ENCODE measurements at places on chromosomes 6 and 20.
A peak's percentile ranks its signal among the peaks of the same experiment; 100 is the strongest.

DNA sequence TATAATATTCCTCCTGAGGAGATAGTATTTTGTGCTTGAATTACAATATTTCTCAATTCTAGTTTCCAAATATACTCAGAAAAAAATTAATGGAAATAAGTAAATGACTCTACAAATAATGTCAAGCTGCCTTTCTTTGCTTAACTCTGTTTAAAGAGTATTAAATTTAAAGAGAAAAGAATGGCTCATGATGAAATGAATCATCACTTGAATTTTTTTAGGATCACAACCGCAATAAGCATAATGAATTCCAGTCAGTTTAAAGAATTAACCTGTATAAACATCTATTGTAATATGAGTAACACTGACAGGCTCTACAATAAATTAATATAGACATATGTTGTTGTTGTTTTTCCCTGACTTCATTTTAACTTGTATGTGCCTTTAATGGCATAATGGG is 266.2 kb upstream of the ADGRB3 start:
- no peaks in the 10 kb centered on the region for H3K27me3 ChIP-seq
- no peaks in the 10 kb centered on the region for H3K36me3 ChIP-seq
- no peak overlapping the region for H3K4me3 ChIP-seq
- no peak for DNase-seq

- no peaks in the 10 kb centered on the region for H3K27me3 ChIP-seq
- H3K4me3 ChIP-seq, result no peak overlapping the region
- no peaks in the 10 kb centered on the region for H3K36me3 ChIP-seq
- no peaks in the 10 kb centered on the region for H3K4me1 ChIP-seq
- no peak overlapping the region for H3K27ac ChIP-seq
These were observed 1005.5 kb upstream of the CITED2 start for GRCh38 chr6:140379919-140380318.

DNA sequence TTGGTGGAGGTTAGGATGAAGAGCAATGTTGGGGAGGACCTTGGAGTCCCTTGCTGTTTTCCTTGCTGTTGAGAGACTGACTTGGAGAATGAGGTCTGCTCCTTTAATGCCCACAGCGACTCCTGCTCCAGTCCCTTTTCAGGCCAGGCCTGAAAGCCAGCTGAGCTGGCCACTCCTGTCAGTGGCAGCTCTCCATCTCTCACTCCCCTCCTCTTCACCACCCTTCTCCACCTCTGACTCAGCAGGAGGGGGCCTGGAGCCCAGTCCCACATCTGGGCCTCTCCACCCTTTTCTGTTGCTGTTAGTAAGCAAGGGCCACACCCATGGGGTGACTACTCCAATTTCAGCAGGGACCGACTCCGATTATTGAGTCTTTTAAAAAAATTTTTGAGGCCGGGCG is 2.2 kb downstream of the SNX21 start:
- H3K27ac ChIP-seq, result no peak overlapping the region
- no peak overlapping the region for H3K4me3 ChIP-seq

- H3K27ac ChIP-seq, result no peak overlapping the region
- DNase-seq, result no peak
- H3K36me3 ChIP-seq, result no peaks in the 10 kb centered on the region
- no peak overlapping the region for H3K4me3 ChIP-seq
These were observed 1189.3 kb upstream of the CITED2 start for GRCh38 chr6:140563728-140564127.

- no peaks in the 10 kb centered on the region for H3K27me3 ChIP-seq
- no peak overlapping the region for H3K27ac ChIP-seq
- no peak overlapping the region for H3K4me3 ChIP-seq
- no peaks in the 10 kb centered on the region for H3K36me3 ChIP-seq
These were observed 104.8 kb downstream of the ATXN1 start for GRCh38 chr6:16656451-16656850.

DNA sequence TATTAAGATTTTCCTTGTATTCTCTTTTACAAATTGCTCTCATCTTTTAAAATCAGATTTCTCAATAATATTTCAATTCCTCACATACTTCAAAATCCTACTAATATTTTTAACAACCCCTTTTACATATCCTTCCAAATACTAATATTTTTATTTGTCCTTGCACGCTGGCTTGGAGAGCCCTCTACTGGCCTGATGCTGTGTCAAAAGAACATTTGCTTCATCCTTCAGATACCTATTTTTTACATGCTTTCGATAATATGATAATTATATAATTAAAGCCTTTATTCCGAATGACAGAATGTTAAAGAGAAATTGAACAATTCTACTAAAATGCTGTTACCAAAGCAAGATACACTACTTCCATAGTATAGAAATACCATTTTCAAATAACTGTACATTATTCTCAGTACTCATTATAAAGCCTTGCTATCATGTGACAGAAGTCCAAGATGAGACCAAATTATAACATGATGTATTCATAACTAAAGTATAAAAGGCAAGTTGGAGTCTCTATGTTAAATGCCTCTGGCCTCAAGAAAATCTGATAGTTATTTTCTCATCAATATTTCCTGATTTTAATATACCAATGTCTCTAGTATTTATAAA is 39.0 kb upstream of the PLN start:
- no peak overlapping the region for H3K4me3 ChIP-seq
- no peaks in the 10 kb centered on the region for H3K36me3 ChIP-seq
- DNase-seq, result peak; percentile 59
- H3K27me3 ChIP-seq, result no peaks in the 10 kb centered on the region
- H3K4me1 ChIP-seq, result no peaks in the 10 kb centered on the region

DNA sequence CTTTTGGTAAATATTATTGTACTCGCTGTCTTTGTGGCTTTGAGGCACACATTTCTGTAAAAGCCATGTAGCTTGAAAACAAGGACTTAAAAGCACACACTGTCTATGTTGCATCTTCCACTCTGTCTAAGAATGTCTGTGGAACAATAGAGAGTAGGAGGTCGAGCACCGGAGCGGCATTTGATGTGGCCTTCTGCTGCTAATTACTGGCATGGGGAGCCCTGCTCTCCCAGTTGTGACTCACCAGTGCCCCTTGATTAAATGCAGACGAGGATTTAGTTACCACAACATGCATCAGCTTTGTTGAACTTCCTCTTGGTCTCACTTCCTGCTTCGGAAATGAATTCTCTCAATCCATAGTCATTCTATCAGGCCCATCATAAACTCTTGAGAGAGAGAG is 680.7 kb upstream of the SLC35B3 start:
- no peaks in the 10 kb centered on the region for H3K27me3 ChIP-seq
- no peak overlapping the region for H3K27ac ChIP-seq
- DNase-seq, result no peak
- H3K4me1 ChIP-seq, result no peaks in the 10 kb centered on the region
- no peak overlapping the region for H3K4me3 ChIP-seq

DNA sequence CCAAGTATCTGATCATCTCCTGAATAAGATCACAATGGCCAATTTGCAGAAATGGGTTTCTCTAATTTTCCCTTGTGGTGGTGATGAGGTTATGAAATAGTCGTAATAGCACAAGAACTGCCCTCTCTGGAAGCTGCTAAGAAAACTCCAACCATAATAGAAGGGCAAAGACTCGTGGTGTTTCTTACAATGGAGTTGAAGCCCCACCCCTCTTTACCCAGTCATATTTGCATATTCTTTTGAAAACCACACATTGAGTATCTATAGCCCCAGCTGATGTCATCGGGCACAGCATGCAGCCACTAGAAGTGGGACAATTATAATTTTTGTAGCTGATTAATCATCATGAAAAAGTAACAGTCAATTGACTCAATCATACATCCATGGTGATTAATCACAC is 452.1 kb upstream of the POU3F2 start:
- H3K36me3 ChIP-seq, result no peaks in the 10 kb centered on the region
- DNase-seq, result no peak
- no peak overlapping the region for H3K4me3 ChIP-seq
- H3K27ac ChIP-seq, result no peak overlapping the region
- H3K4me1 ChIP-seq, result no peaks in the 10 kb centered on the region
- no peaks in the 10 kb centered on the region for H3K27me3 ChIP-seq

DNA sequence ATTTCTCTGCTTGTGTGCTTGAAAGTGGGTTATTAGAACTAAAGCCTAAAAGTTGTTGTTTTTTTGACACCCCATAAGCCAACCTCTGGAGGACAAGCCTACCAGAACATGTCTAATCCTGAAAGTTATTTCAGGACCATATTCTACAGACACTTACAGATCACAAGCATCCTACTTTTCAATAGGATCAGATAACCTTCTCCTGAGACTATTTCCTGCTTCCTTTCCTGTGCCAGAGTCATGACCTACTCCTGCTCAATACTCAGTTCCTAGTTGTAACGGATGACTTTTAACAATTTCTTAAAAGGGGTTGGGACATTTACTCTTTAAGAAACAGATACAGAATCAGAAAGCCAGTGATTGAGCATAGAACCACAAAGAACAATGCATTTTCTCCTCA is 5.3 kb upstream of the FILIP1 start:
- DNase-seq, result no peak
- H3K4me3 ChIP-seq, result no peak overlapping the region
- no peak overlapping the region for H3K27ac ChIP-seq
- no peaks in the 10 kb centered on the region for H3K27me3 ChIP-seq
- peaks cover 3% of the 10 kb centered on the region for H3K4me1 ChIP-seq
- no peaks in the 10 kb centered on the region for H3K36me3 ChIP-seq

DNA sequence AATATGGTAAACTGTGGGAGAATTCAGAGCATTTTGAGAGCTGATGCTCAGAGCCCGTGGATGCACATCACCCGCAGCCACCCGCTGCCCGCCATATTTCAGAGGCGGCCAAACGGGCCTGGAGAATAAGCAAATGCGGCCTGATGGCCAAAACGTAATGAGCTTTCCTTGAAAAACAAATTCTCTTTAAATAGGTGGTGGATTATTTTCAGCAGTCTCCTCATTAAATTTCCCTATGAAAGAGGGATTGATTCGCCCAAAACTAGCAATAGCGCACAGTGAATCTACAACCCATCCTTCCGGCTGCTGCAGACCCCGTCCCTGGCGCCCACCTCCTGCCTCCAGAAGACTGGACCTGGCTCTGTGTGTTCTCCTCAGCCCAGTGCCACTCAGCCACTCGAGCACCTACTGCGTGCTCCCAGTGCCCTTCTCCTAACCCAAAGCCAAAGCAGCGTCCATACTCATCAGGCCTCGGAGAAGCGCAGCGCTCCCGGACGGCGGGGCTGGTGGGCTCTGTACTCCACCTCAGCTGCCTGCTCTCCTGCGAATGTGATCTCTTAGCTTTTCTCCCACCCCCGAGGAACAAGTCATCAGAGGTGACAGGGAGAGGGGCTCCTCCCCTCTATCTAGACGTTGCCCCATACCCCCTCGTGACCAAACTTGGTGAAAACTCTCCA is 224.8 kb downstream of the TAF4 start:
- no peak overlapping the region for H3K4me3 ChIP-seq
- H3K27ac ChIP-seq, result no peak overlapping the region
- no peaks in the 10 kb centered on the region for H3K4me1 ChIP-seq
- H3K36me3 ChIP-seq, result no peaks in the 10 kb centered on the region

DNA sequence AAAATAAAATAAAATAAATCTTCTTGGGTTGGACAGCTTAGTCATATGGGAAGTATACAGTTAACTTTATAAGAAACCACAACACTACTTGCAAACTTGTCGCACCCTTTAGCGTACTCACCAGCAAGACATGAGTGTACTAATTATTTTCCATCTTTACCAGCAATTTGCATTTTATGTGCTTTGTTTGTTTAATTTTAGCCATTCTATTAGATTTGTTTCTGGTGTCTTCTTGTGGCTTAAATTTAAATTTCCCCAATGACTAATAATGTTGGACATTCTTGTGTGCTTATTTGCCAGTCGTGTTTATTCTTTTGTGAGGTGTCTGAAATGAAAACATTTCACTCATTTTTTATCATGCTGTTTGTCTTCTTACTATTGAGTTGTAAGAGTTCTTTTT is 1172.2 kb upstream of the CITED2 start:
- H3K27me3 ChIP-seq, result no peaks in the 10 kb centered on the region
- no peak overlapping the region for H3K27ac ChIP-seq
- no peaks in the 10 kb centered on the region for H3K4me1 ChIP-seq

- DNase-seq, result no peak
- no peaks in the 10 kb centered on the region for H3K36me3 ChIP-seq
- no peaks in the 10 kb centered on the region for H3K27me3 ChIP-seq
- H3K4me1 ChIP-seq, result peaks cover 21% of the 10 kb centered on the region
- H3K4me3 ChIP-seq, result no peak overlapping the region
- H3K27ac ChIP-seq, result no peak overlapping the region
These were observed 36.8 kb downstream of the PSMB9 start for GRCh38 chr6:32890831-32891230.

Data from Karpas-422 (cell line).